ENCODE measurements at places on chromosomes 3 and 15.
A peak's percentile ranks its signal among the peaks of the same experiment; 100 is the strongest.

DNA sequence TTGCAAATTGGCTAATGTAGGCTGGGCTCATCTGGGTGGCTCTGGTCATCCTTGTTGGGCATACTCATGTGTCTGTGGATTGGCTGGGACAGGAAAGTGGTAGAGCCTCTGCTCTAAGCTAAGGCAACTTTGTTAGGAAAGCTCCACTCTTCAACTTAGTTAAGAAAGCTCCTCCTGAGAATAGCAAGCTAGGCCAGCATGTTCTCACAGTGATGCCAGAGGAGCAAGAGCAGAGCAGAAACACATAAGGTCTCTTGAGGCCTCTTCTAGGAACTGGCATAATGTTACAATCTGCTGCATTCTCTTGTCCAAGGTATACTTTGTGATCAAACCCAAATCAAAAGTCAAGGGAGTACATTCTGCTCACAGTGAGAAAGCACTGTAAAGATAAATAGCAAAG, 158.6 kb upstream of the RORA start:
- no peak for DNase-seq

DNA sequence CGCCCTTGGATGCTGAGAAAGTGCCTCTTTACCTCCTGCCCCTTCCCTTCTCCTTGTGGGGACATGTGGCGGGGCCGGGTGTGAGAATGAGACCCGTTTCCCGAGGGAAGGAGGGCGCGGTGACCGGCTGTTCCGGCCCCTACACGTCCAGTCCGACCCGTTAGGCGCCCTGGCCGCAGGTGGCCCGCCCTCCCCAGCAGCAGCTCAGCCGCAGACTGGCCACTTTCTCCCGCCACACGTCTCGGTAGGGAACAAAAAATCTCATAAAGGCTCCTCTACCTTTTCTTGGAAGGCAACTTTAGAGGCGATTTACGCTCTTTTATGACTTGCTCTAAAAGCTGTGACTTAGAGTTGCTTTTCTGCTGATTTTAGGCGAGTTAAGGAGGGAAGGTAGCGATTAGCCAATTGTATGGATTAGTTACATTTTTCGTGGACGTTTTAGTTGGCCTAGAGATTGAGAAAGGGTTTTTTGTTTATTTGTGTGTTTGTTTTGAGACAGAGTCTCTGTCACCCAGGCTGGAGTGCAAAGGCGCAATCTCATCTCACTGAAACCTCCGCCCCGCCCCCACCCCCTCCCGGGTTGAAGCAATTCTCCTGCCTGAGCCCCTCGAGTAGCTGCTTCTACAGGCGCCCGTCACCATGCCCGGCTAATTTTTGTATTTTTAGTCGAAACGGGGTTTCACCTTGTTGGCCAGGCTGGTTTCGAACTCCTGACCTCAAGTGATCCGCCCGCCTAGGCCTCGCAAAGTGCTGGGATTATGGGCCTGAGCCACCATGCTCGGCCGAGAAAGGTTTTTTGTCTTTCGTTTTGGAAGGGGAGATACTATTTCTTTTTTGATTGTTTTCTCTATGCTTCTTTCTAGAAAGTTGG, 8.3 kb upstream of the PGPEP1L start:
- DNase-seq: no peak

GRCh38 chr15:70054366-70054765, 43.4 kb downstream of the TLE3 start:
- no peak for DNase-seq

DNA sequence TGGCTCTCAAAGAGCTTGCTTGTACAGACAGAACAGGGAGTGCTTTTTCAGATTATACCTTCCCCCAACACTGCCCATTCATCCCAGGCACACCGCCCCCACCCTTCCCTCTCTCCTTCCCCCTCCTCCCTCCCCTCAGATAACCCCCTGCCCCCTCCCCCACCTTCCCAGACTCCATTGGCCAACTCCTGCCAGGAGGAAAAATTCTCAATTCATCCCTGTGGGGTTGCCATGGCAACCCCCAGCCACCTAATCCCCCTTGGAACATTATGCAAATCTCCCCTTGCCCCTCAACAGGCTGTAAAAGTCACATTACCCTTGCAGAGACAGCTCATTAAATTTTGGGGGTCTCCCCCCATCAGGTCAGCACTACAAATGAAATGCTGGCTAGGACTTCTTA, 14.3 kb downstream of the TLE3 start:
- DNase-seq: no peak

DNA sequence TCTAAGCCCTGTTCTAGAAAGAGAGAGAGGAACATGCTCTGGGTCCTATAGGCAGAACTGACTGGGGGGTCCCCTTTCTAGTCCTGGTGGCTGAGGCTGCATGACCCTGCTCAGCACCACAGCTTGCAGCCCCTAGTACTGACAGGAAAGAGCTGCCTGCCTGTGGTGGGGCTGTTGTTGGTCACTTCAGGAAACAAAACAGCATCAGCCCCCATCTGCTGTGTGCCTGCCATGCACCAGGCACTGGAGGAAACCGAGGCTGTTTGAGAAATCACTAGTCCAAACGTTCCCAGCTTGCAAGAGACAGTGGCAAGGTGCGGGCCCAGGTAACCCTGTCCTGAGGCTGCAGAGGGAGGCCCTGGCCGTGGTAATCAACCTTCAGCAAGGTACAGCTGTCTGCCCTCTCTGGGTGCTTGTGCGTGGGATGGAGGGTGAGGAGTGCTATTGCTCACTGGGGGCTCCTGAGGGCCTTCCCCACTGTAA, 90.6 kb downstream of the IQSEC1 start:
- no peak for DNase-seq

GRCh38 chr15:76837474-76837873, 67.7 kb downstream of the SCAPER start:
- no peak for DNase-seq

DNA sequence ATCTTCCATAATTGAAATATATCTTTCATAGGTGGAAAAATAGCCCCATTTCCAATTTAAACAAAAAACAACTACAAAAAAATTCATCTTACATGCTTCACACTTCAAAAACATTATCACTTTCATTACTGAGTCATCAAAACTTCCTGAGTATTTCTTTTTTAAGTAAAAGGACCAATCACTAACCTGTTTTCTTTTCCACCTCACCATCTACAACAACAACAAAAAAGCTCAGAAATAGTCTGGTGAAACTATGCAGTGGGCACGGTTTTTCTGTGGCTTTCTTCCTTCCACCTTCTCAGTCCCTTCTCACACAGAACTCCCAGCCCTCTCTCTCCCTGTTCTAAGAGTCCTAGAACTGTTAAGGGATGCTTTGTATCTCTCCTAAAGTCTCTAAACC, 20.3 kb upstream of the TNIK start:
- no peak for DNase-seq

DNA sequence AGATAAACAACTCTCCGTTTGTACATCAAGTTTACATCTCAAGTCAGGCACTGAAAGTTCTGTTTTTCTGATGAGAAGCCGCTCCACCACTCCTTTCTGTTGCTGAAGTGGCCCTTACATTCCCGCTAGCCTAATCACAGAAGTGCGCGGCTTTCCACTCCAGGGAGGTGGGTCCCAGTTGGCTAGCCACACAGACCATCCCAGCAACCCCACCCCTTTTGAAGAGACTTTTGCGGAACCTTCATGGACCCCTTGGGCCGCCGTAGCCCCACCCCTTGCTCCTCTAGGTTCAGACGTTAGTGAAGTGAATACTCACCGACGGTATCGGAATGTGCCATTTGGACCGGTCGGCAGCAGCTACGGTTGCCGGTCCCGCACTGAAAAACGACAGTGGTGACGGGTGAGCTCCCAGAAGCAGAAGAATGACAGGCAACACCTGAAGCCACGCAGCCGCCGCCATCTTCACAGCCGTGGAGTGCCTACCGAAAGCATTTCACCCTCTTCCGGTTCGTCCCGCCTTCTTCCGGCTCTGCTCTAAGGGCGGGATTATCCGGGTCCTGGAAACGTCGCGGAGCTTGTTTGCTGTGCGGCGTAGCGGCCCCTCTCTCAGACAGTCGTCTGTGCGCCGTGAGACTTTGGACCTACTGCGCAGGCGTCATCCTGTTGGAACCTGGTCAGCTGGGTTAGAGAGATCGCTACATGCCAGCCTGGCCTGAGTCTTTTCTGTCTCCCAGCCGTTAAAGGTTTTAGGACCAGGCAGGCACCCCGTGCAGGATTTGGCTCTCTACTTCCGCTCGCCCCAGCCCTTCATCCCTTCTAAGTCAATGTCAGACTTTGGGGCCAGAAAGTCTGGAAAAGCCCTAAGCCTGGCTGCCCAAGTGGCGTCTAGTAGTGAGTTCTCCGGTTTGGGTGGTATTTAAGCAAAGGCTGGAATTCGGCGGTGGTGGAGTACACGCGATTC, at the start of the genes GANC and TMEM87A:
TSS of gene GANC (plus strand) at position 263 of the 961 bp plus-strand sequence. CDS start 1,281 bp downstream, outside the sequence.
TSS of gene TMEM87A (minus strand) at position 495 of the 961 bp plus-strand sequence. CDS start at position 460, 35 bp downstream.
- peak; percentile 97 for DNase-seq

DNA sequence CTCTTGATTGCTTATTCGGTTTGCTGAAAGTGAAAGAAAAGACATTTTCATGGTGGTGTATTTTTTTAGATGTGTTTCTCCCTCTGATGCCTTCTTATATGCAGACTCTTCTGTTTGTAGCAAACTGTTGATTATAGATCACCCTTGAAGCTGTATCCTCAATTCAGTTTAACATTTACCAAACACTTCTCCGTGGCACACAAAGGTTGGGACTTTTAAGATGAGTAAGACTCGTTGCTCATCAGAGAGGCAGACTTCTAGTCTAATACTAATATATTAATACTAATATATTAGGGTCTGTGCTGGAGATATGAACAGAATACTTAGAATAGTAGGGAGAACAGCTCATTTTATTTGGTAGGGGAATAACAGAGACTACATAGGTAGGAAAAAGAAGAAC, 32.8 kb downstream of the RASA2 start:
- DNase-seq: no peak

GRCh38 chr3:134057654-134058110, 28.0 kb upstream of the SLCO2A1 start:
- no peak for DNase-seq

- DNase-seq: no peak
These were observed 51.0 kb upstream of the ATOSA start for GRCh38 chr15:52730173-52730572.

DNA sequence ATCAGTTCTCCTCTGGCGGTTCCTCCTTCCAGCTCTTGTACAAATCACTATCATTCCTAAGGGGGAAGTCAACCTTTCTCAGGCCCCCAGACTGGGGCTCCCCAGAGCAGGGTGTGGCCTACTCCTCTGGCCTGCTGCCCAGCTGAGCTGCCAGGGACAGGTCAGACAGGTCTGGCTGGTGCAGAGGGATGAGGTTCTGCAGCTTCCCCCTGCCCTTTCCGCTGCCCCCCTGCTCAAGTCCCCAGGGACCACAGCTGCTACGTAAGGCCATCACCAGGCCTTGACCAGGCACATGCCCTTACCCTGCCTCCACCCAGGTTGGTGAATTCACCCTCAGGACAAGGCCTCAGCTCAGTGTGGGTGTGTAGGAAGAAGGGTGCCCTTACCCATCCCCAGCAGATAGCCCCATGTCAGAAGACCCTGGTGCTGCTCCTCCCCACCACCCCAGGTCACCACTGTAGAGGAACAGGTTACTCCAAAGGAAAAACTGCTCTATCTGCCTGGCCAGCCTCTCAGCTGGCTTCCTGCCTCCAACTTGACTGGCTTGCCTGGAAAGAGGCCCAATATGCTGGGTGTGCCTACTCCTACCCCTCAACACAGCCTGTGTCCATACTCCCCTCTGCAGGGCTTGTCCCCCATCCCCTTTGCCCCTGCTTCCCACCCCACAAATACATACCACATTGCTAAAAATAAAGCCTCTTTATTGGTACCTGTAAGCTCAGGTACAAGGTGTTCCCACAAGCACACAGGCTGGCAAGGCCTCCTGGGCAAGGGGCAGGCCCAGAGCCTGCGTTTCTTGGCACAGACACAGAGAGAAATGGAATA, 12.0 kb downstream of the CSRNP1 start:
- DNase-seq: no peak

- no peak for DNase-seq
These were observed 23.0 kb downstream of the ITGA11 start for GRCh38 chr15:68408971-68409370.

DNA sequence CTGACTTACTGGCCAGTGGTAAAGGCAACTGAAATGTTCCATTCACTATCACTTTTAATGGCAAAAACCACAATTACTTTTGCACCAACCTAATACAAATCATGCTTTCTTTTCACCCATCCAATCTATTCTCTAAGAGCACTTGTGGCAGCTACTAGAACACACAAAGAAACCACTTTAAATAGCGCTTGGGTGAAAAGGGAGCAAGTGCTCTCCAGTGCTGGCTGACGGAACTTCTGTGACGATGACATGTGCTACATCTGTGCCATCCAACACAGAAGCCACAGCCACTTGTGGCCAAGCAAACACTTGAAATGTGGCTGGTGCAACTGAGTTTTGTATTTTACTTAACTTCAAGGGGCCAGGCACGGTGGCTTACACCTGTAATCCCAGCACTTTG, 18.9 kb downstream of the SH3BP5 start:
- no peak for DNase-seq

GRCh38 chr3:148615382-148615781, 82.3 kb upstream of the AGTR1 start:
- no peak for DNase-seq

DNA sequence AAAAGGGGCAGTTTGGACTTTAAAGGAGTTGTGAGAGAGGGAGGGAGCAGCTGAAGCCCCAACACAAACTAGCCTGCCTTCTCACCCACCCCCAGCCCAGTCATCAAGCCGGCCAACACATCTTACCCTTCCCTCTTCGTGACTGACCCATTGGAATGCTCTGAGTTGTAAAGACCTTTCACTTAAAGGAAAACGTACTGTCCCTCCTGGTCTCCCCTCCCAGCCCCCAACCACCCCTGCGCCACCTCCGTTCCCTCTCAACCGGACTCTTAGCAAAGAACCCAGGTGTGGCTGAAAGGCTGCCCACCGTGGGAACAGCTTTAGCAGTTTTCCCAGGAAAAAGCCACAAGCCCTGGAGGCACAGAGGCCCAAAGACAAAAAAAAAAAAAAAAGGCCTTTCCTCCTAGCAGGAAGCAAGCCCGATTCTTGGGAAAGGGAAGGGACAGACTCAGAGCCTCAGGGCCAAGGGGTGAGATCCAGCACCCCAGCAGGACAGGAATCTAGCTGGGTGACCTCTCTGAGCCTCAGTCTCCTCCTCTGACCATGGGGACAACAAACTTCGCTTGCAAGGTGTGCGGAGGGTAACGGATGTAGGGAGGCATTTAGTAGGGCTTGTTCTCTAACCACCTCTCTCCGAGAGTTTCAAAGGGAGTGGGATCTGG, 2.4 kb downstream of the CYP11A1 start:
- no peak for DNase-seq

DNA sequence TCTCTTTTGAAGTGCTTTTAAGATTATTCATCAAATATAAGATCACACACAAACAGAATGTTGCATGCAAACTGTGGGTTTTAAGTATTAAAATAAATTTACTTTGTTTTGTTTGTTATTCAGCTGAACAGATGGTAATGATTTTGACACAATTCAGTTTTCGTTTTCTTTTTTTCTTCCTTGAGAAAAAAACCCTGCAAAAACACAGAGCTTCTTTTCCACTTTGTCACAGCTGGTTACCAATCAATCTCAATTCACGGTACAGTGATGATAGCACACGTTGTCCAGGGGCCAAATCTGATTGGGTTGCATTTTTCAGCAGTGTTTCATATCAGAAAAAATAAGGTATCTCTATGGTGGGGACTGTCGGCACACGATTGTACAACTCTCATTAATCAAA, 473.6 kb downstream of the ROBO2 start:
- no peak for DNase-seq
